ENCODE measurements at places on chromosomes 6 and 20.

DNA sequence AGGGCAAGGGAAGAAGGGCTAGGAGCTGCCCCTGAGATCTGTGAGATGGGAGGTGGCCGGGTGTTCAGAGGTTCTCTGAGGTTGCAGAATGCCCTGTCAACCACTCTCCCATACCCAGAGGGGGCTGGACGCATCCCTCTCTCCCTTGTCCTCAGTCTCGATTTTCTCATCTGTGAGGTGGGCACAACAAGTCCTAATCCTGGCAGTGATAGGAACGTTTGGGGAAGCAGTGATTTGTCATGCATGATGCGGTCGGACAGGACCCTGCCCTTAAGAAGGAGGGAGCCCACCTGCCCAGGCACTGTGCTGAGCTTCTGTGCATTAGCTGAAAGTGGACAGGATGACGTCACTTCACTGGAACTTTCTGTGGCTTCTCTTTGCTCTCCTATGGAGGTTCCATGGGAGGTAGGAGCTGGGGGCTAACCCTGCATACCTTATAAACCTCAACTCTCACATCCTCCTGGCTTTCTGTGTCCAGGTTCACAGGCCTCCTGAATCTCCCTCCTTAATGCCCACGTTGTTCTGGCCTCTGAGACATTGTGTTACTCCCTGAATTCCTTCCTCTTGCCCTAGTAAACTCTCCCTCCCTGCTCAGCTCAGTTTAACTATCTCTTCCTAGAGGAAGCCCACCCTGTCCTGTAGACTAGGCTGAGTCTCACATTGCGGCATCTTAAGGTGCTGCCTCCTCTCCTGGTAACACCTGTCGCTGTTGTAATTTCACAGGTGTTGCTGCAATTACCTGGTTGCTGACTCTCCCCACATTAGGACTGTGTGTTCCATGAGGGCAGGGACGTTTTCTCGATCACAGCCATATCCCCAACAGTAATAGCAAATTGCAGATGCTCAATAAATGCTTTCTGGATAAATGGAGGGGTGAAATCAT, 30.1 kb upstream of the CSNK2A1 start:
- no peak for DNase-seq

GRCh38 chr20:53942472-53942816, 128.0 kb downstream of the BCAS1 start:
- DNase-seq, result no peak

DNA sequence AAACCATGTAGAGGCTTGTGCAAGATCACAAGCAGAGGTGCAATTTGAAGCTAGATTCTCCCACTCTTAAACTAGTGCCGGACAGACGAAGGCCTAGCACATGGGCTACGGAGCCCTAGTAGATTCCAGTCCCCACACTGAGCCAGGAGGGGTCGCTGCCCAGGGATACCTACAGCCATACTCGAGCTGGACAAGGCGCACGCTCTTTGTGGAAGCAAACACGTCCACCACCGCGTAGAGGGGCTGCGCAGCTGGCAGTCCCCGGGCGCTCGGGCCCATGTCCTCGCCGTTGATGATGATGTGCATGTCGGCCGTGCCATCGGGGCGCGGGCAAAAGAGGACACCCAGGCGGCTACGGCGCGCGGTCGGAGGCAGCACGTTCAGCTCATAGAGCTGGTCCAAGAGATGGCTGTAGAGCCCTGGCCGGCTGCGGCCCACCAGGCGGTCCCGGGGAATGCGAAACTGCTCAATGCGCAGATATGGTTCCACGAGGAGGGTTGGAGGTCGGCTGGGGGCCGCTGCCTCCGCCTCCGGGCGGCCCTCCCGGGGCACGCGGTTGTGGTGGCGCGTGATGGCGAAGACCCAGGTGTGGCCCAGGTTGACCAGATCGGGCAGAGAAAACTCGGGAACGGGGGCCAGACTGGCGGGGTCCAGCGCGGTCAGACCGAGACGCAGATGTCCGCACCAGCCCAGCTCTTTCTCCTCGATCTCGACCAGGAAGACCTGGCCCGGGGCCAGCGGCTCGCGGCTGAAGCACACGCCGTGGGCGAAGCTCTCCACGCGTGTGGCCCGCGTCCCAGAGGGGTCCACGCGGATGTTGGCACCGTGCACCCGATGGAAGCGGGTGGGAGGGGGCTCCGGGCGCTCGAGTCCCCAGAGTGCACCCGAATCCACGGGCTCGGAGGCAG, 677 bp downstream of the NEURL2 start:
- peak; percentile 40 for DNase-seq

- no peak for DNase-seq
Measured at GRCh38 chr6:35080016-35080680, 61.0 kb downstream of the TCP11 start.
